Activated CD8-positive, alpha-beta memory T cell treated with anti-CD3 and anti-CD28 coated beads for 24 hours (primary cell): ENCODE measurements at places on chromosomes 3 and 15.
A peak's percentile ranks its signal among the peaks of the same experiment; 100 is the strongest.

- peak; percentile 11 for DNase-seq
Observed at GRCh38 chr15:101435761-101436160, 53.7 kb downstream of the PCSK6 start.

DNA sequence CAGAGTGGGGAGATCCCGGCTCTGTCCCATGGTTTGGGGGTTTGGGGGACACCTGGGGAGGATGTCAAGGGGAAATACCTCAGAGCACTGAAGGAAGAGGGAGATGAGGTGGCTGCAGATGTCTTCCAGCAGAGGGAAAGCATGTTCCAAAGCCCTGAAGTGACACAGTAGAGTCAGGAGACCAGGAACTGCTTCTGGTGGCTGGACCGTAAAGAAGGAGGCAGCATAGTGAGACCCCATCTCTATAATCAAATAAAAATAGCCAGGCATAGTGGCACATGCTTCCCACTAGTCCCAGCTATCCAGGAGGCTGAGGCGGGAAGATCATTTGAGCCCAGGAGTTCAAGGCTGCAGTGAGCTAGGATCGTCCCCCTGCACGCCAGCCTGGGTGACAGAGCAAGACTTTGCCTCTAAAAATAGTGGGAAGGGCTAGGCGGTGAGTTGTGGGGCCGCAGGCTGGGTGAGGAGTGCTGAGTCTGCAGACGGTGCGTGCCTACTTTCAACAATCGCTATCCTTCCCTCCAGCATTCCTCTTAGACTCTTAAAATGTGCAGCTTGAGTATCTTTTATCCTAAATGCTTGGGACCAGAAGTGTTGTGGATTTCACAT is 26.2 kb downstream of the HES1 start:
- no peak for DNase-seq

DNA sequence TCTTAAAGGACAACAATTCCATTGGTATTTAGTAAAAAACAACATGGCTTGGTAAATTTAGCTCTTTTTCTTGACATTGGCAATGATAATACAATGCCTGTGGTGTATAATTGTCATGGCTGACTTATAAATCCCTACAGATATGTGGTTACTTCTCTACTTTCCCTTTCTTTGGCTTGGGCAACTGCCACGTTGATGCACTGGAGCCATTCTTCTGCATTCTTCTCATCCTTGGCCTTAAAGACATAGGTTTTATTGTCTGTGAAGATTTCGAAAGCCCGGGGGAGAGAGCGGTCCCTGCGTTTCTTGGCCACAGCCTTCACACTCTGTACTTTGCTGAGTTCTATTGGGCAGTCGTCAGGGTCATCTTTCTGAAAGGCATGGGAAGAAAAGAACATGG is 101.1 kb upstream of the CCNL1 start:
- DNase-seq, result no peak

GRCh38 chr3:13073326-13074005 is at the start of gene IQSEC1:
Gene IQSEC1, minus strand, starts transcription at chr3:13073429. Its CDS starts 415 bp downstream, at chr3:13073014.
- DNase-seq, result peak; percentile 85
